ENCODE measurements at places on chromosomes 12 and 14.

DNA sequence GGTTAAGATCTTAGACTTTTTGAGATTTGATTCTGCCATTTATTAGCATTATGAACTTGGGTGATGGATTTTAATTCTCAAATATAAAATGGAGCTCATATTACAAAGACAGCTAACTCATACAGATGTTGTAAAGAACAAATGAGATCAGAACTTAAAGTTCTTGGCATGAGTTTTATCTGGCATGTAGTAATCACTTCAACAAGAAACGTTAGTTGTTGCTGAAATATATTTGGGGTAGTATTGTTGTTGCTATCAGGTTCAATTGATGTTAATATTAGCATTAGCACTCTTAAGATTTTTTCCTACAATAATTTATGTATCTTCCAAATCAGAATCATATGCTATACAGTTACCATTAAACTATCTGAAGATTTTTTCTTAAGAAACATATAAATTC is 71.0 kb downstream of the SLC6A15 start:
- peak; percentile 55 for DNase-seq

DNA sequence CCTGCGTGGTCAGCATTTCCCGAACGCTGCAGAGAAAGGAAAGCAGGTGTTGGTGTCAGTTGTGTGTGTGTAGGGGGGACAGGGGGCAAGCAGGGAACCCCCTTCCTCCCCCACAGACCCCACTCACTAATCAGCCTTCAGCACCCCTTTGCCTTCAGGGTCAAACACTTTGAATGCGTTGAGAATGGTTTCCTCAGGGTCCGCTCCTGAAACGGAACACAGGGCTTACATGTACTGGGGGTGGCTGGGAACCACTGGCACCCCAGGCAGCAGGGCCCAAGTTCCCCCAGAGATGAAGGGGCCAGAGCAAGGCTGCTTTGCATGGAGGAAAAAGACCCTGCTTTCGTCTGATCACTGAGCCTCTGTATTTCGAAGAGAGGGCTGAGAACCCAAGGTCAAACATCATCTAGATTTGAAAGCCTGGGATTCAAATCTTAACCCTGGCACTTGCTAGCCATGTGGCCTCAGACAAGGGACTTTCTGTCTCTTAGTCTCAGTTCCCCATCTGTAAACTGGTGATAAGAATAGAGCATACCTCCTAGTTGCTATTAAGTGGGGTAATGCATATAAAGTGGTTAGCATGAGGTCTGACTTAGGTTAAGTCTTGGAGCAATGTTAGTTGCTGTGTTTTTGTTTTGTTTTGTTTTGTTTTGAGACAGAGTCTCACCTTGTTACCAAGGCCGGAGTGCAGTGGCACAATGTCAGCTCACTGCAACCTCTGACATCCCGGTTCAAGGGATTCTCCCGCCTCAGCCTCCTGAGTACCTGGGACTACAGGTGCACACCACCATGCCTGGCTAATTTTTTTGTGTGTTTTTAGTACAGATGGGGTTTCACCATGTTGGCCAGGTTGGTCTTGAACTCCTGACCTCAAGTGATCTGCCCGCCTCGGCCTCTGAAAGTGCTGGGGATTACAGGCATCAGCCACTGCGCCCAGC is 7.0 kb downstream of the MYL2 start:
- no peak for DNase-seq

DNA sequence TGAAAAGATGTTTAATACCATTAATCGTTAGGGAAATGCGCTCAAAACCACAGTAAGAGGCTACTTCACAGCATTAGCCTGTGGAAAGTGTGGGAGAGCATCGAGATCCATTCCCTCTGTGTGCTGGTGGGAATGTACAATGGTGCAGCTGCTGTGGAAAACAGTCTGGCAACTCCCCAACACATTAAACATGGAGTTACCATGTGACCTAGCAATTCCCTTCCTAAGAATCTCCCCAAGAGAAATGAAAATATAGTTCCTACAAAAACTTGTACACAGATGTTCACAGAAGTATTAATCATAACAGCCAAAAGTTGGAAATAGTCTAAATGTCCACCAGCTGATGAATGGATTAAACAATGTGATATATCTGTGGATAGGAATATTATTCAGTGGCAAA is 23.8 kb downstream of the MLXIP start:
- peak; percentile 69 for DNase-seq

- peak; percentile 46 for DNase-seq
These were observed 1135.0 kb downstream of the GALC start for GRCh38 chr14:86858031-86858430.

- no peak for DNase-seq
These were observed 186.5 kb upstream of the LHX5 start for GRCh38 chr12:113658006-113658655.

DNA sequence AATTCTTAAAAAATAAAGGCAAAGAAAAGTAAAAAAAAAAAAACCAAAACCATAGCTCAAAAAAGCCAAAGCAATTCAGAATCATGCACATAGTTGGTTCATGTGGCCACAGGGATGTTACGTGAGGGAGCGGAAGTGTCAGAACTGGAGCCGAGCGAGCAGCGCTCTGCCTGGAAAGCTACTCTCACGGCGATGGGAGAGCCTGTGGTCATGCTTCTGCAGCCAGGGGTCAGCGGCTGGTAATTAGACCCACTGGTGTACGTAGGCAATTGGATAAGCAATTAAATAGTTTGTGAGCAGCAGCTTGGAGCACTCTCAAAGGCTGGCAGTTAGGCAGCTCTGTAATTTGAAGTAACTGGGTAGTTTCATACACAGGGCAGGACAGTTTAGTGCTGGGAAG is 58.1 kb downstream of the TRHDE start:
- DNase-seq: no peak

GRCh38 chr14:96797582-96798349 is 584 bp downstream of the VRK1 start:
- peak; percentile 53 for DNase-seq

DNA sequence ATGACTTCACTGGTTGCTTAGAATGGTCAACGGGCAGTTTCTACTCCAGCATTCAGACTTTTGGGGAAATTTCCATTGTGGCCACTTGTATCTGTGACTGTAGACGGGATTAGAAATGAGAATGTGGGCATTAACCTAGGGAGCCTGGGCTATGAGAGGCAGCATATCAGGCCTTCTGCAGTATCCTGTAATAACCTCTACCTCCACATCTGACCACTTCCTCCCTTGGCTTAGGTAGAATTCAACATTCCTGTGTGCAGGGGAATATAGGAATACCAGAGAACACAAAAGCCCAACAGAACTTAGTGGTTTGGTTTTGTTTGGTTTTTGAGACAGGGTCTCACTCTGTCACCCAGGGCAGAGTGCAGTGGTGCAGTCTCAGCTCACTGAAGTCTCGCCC is 76.4 kb upstream of the HOXC13 start:
- DNase-seq: no peak

DNA sequence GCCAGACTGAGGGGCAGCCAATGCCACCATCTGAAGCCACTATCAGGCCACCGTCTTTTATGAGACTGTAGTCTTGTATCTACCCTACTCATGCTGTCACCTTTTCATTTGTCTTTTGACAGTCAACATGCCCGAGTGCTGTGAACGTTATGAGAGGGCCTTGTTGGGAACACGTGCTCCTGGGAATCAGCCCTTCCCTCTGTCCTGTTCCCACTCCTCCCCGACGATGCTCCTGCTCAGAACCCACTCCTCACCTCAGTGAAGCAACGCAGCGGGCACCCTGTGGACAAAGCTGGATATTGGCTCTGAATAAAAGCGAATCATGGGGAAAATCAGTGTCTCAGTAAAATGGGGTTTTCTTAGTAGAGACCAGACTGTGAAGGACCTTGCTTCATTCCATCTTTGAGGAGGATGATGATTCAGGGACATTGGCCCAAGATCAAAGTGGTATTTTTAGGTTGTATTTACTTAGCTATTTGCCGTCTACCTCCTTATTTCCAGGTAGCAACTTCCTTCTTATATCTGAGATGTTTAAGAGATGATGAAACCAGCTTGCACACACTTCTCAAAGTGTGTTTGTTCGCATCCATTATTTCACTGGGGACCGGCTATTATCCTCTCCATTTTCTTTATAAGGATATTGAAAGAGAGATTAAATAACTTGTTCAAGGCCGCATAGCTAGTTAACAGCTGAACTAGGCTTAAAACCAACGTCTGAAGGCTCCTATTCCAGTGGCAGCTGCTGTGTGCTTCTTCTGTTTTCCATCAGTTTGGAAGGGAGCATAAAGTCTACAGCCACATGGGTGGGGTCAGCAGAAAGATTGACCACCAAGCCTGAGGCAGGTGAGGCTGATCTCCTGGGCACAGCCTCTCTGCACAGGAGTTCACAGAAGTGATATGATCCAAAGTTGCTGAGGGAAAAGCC is 43.9 kb upstream of the CTDSP2 start:
- no peak for DNase-seq
